ENCODE measurements at places on chromosomes 13 and 19.

- DNase-seq, result no peak
These were observed 977 bp upstream of the MAB21L1 start for GRCh38 chr13:35477386-35477946.

DNA sequence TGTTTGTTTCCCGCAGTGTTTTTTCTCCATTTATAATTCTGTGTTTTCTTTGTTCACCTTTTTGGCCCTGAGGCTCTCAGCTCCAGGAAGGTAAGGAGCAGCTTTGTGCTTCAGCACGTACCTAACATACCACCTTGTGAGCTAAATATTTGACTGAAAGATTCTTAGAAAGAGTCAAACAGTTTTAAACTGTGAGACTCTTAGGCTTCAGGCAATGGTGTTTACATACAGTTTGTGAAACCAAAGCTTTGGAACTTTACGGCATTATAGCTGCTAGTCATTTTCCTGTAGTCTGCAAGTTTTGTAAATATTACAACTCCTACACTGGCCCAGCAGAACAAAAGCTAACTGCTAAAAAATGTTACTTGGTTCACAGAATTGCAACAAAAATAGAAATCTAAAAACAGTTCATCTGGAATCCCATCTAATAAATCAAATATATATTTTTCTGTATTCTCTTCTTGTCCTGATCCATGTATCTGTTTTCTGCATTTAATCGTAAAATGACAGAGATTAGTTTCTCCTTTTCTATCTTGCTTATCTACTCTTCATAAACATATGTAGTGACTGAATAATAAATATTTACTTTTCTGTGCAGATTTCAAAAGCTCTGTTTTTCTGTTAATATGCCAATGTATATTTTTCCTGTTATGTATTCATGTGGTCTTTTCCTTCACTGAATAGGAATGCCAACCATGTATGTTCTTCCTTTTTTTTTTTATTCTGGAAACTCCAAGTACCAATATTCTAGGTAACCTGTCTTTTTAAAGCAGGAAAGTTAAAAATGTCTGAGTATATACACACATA, 38.8 kb upstream of the GPI start:
- no peak for DNase-seq

DNA sequence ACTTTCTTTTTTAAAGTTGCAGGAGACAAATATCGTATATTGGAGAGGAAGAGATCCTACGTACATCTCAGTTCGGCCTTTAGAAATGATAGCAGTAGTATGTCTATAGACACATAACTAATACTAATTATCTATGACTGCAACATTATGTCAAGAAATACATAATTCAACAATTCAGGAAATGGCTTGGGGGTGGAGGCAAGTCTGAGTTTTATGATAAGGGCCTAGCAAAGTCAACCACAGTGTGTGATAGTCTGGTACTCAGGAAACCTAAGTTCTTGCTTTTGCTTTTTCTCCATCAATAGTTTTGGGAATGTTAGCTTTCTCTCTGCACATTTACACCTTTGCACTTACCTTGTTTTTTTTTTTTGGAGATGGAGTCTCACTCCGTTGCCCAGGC, 27.5 kb upstream of the OBI1 start:
- no peak for DNase-seq

DNA sequence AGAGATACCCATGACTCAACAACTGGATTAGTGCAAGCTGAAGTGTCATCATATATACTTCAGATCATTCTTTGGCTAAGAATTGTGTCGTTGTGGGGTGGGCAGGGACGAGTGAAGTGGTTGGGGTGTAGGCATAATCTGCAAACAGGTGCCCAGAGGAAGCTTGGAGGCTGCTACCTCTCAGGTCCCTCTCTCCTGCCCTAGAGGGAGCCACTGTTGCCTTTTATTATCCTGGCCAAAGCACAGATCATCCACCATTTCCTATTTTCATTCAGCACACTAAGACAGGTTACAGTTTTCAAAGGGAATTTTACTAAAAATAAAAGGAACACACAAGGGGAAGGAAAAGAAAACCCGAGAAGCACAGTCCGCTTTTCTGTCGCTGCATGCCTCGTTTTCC, 126.6 kb downstream of the HS6ST3 start:
- no peak for DNase-seq
